ENCODE measurements at places on chromosomes 2 and 18. TPM values are rescaled to one million over a fixed set of nuclear protein-coding genes. Genes with fewer than 3 reads are reported as not detected.
A peak's percentile ranks its signal among the peaks of the same experiment; 100 is the strongest.

Gene XDH
- total RNA-seq = 0.24 TPM

Gene VIT
- total RNA-seq = 3.9 TPM

Gene RPL37A
- total RNA-seq = 1,151 TPM

Gene SNED1
- total RNA-seq = 3.6 TPM

Gene SOX11
- total RNA-seq = 10.1 TPM

Gene MATN3
- total RNA-seq = 4.1 TPM

Gene NCL
- 117 TPM for total RNA-seq

Gene CD28
- total RNA-seq = 13.0 TPM

Gene TRIM43
- not detected for total RNA-seq

Gene COLEC12
- 93.7 TPM for total RNA-seq

Gene FZD7
- total RNA-seq = 85.7 TPM

Gene RIOK3
- total RNA-seq = 108 TPM

GRCh38 chr18:49247781-49248180 is 212.7 kb downstream of the DYM start:
- peak; percentile 48 for DNase-seq

DNA sequence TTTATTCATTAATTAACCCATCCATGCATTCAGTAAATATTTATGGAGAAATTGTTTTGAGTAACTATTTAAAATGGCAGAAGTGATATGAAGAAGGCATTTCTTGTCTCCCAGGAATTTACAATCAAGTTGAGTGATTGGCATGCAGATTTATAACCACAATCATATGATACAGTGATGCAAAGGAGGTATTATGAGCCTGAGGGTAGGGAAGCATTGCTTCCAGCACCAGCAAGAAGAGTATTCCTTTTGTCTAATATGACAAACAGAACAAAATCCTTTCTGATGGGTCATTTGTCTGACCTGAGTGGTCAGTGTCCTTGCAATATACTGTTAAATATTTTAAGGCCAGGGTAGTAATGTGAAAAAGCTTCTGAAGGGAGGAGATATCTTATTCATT is 244.2 kb upstream of the RGPD4 start:
- no peak for DNase-seq

DNA sequence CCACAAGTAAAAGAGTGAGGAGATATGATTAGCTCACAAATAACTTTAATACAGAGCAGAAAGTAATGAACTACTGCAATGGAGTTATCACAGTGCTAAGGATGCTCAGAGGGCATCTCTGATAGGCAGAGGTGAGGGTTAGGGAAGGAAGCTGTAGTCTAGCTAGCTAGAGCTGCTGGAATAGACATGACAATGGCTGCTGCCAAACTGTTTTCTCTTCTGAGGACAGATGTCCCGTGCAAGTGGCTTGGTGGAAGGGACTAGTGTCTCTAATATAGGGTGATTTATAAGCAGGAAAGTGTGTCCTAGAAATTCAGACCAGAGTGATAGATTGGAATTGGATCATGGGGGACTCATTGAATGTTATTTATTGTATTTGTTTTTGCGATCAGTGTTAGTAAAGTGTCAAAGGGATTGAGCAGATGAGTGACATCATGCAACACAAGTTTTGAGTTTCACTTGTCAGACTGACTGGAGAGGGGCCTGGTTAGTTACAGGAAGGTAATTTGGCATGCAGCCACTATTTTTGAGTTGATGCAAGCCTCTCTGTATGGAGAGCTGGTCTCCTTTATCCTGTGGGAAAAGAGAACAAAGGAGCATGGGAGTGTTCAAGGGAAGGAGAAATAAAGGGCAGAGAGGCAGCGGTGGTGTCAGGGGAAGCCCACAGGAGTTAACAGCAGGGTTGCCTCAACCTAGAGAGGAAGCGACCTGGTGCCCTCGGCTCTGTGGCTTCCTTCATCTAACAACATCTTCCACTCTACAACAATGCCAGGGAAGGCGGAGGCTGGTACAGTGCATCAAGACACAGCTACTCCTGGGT is 1.9 kb downstream of the CTLA4 start:
- no peak for DNase-seq

GRCh38 chr18:48153613-48154481 is 223.4 kb upstream of the SMAD2 start:
- no peak for DNase-seq

- no peak for DNase-seq
Measured at GRCh38 chr2:214310319-214310718, 100.5 kb upstream of the VWC2L start.

DNA sequence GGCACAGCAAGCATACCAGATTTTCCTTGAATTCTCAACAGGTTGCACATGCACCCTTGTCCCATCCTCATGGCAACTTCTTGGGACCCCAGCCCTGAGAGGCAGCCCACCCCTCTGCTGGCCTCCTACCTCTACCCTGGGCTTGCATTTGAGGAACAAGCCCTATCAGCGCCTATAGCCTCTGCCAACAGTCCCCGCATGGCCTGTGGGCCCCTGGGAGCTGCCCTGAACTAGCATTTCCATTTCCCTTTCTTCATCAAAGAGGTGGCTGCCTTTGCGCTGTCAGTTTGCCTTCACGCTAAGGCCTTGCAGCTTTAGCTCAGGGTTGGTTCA is 5.4 kb upstream of the ZAP70 start:
- no peak for DNase-seq

DNA sequence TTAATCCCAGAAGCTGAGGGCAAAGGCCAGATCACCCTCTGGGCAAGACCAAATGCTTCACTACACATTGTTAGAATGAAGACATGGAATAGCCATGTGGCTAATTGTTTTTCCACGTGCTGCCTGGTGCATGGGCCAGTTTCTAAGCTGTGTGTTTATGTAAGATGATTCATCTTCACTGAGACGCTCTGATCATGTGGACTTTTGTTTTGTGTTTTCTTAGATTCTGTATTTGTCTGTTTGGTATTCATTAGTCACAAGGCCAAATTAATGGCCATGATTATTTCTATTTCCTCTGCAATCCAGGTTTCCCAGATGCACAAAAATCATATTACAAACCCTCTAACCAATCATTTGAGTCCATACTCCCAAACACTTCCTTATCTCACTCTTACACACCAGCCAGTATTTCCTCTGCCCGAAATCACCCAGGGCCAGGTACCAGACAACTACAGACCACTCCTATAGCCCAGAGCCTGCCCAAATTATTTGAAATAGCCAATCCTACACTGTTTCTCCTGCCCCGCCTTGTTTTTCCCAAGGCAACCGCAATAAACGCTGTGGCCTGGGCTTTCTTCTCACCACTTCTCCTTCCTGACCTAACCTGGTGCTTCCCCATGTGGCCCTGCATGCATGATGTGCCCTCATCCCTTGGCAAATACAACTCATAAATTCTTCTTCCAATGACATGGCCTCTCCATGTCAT is 94.2 kb upstream of the SP3 start:
- no peak for DNase-seq

- DNase-seq = no peak
Measured at GRCh38 chr18:61093965-61094364, 239.3 kb upstream of the CDH20 start.

- no peak for DNase-seq
Measured at GRCh38 chr2:217049956-217050355, 190.1 kb upstream of the TNP1 start.

DNA sequence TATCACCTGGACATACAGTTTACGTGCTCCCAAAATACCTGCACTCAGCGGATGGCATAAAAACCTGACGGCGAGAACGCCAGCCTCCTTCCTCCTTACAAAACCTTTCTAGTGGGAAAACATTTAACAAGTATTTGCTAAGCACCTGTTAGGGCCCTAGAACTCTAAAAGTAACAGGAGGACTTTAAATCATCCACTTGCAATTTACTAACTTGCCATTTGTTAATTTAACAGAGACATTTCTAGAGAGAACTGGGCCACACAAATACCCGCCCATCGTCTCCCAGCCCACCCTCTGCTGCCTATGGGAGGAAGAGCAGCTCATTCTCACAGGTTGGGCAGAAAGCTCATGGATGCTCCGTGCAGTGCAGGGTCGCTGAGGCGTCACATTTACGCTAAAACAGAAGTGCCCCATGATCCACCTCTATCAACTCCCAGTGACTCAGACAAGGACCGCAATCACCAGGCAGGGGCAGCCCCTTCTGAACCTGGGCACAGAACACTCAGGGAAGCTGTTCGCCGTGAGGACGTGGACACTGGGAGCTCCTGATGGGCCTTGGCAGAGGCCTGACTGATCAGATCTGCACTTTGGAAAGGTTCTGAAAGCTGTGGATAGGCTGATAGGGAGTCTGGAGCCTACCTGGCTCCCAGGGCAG is 106.9 kb downstream of the HDAC4 start:
- no peak for DNase-seq

DNA sequence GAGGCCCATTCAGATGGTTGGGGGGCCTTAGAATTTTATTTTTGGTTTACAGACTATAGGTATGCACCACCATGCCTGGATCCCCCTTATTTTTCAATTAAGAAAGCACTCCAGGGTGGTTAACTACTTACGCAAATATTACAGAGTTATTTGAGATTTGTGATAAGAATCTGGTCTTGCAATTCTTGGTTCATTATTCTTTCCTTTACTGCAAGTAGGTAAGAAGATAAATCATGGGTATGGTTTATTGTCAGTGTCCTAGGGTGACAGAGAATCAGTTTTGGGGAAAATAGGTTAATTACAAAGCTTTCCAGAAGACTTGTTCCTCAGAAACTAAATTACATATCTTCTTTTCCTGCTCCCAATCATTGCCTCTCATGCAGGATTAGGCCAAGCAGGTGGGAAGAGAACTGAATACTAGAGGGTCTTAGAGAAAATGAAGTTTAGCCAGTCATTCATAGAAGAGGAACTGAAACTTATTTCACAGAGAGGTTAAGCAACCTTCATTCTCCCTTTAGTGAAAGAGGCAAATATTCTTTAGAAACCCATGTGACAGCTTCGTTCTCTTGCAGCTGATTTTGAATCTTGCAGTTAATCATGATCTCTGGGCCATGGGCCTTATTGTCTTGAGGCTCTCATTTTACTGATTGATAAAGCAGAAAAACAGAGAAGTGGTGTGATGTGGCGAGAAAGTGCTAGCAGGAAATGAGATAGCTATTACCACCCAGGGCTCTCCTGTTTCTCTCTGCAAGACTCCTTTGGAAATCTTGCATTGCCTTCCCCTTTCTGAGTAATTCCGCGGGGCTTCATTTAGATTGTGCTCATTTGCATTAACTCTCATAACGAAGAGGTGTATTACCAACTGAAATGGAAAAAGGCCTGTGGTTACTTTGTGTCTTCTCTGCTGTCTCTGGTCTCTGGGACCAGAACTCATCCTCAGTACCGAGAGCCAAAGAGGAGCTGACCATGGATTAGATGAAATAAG is 44.8 kb upstream of the ARHGAP25 start:
- peak; percentile 18 for DNase-seq

Data from umbilical cord (tissue), 2 donors.